ENCODE measurements at places on chromosomes 16 and 17. TPM values are rescaled to one million over a fixed set of nuclear protein-coding genes. Genes with fewer than 3 reads are reported as not detected.

DNA sequence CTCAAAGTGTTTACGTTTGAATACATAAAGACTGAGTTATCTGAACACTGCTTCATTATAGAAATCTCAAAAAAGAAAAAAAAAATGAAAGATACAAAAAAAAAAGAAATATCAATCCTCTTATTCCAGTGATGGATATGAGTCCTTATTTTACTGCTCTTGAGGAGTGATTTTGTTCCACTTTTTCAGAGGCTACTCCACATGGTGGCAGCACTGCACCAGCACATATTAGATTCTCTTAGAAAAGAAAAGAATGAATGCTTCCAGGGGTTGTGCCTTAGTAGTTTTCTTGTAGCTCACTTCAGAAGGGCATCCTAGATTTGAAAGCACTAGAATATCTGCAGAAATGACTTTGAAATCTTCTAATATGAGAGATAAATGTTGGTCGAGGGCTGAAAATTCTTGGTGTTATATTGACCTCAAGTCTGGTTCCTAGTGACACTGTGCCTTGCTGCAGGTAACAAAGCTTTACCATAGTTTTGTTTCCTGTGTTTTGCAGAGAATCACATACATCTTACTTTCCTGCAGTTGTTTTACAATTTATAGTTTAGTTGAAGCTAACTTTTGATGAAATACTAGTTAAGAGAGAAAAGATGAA, 25.9 kb downstream of the AP2B1 start:
- no peak for DNase-seq

DNA sequence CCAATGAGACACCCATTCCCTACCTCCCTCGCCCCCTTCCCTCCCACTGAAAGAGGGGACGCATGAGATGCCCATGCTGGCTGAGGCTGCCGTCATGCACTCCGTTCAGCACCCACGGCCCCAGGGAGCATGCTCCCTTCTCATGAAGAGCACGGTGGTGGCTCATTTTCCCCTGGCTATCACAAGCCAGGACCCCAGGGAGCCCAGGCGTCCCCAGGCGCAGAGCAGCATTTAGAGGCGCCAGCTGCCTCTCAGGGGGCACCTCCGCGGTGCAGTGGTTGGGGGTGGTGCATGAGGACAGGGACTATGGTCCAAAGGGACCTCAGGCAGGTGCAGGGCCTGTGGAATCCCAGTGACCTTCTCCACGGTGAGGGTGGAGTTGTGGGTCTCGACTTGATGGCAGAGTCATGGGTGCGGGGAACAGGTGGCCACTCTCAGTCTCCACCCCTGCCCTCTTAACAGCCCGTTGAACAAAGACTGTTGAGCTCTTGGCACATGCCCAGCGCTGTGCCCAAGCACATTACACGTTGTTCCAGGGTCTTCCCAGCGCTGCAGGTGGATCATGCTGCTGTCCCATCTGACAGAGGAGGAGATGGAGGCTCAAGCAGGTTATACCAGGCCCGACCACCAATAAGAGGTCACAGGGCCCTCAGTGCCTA, 13.6 kb downstream of the KIF19 start:
- DNase-seq = no peak

DNA sequence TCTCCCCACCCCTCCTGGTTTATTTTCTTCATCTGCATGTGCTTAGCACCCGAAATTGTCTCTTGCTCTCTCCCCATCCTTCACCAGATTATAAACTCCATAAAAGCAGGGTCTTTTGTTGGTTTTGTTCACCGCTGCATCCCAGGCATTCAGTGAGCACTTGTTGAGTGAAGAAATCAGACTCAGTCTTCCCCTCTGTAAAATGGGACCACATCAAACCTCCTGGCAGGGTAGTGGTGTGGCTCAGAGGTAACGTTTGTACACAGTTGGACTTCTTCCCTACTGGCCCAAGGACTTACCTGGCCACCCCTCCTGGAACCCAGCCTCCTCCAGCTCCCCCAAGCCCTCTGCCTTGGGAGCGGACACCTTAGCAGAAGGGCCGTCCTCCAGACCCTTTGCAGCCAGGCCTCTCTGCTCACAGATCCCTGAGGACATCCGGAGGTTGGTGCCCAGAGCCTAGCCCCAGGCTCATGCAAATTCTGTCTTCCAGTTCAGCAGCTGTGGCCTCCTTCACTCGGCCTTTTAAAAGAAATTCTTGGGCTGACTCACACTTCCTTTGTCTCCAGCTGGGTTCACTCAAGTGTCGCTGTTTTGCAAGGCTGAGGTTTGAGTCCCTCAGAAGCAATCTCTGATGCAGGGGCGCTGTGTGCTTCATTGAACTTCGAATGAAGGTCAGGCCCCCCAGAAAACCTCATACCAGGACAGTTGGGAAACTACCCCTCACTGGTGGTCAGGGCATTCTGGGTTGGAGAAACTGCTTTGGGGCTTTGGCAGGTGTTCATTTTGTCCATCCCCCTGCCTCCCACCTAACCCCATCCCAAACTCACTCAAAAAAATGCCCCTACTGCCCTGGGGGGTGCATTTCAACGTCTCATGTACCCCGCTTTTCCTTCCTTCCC, 16.8 kb upstream of the RMI2 start:
- peak; percentile 60 for DNase-seq

DNA sequence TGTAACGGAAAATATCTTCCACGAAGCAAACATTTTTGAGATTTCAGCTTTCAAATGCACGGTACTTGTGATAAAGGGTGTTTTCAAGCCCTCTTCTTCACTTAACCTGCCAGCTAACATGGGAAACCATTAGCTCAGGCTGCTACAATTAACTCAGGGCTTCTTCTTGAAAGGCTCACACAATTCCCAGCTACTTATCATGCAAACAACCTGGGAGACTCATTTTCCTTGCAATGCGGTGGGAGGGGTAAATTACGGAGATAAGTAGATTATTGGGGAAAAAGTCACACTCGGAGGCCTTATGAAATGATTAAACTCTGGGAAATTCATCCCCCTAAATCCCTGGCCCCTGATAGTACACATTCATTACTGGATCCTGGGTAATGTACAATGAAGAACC, 266.4 kb downstream of the STX8 start:
- DNase-seq = no peak

DNA sequence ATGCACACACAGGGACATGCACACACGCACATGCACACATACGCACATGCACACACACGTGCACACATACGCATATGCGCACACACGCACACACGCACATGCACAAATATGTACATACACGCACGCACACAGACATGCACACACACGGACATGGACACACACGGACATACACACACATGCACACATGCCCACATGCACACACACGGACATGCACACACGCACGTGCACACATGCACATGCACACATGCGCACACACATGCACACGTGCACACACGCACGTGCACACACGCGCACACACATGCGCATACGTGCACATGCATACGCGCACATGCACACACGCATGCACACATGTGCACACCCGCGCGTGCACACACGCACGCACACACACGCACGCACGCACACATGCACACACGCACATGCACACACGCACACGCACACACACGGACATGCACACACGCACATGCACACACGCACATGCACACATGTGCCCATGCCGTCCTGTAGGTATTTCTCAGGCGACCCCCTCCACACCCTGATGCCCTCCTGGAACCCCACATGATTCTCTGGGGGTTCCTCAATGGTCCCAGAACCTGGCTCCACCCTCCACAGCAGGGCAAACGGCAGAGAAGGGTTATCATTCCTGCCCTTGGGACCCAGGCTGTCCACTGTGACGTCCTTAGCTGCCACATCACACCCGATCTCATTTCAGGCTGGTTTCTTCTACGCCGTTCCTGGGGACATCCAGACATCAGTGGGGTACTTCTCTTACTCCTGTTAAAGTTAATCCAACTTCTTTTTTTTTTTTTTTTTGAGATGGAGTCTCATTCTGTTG, 9.6 kb upstream of the RBFOX3 start:
- no peak for DNase-seq

DNA sequence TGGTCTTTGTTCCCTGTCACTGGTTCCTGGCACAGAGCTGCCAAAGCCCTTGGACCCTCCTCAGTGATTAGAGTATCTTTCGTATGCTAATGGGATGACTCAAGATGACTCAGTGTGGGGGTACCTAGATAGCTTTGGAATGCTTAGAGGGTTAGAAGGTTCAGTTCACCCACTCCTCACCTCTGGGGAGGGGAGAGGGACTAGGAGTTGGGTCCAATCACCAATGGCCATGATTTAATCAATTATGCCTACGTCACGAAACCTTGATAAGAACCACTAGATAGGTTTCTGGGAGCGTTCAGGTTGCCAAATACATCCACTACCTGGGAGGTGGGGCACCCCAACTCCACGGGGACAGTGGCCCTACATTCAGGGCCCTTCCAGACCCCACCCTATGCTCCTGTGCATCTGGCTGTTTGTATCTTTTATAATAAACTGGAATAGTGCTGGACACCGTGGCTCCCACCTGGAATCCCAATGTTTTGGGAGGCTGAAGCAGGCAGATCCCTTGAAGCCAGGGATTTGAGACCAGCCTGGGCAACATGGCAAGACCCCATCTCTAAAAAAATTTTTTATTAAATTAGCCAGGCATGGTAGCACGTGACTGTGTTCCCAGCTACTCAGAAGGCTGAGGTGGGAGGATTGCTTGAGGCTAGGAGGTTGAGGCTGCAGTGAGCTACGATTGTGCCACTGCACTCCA, 29.2 kb upstream of the LITAF start:
- DNase-seq = no peak

GRCh38 chr16:85381738-85382592, 231.2 kb upstream of the GSE1 start:
- DNase-seq = no peak

The MT1M gene
- total RNA-seq = not detected

The TP53TG3C gene
- total RNA-seq = not detected

All from activated naive CD8-positive, alpha-beta T cell treated with anti-CD3 and anti-CD28 coated beads for 36 hours (primary cell).